ENCODE measurements at places on chromosomes 7 and 10.

DNA sequence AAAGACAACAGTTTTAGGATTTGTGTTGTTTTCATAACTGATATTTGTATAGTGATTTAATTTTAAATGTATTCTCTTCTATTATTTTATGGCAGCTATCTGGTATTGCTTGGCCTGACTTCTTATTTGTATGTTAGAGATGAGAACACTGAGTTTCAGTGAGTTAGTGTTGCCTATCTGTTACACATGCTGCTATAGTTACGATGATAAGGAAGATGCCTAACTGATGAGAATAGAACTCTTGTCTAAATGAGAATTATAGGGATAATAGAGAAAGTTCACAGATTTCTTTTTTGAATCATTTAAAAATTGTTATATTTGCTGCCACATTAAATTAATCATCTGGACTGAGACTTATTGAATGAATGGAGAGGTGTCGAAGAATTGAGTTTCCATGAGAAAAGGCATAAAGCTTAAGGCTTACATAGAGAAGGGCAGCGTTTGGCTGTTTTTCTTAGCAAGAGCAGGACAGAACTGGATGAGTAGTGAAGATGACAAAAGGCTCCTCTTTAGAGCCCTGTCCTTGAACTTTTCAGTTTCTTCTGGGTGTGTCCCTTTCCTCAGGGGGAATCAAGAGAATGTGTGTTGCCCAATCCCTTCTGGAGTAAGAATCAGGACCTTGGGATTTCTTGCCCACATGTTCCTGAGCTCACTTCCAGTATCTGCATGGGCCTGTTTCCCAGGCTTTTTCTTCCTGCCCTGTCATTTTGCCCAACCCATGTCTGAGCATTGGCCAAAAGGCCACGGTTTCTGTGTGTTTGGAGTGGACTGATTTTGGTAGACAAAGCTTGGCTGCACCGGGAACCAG is 195.6 kb upstream of the CSTF2T start:
- DNase-seq, result no peak

DNA sequence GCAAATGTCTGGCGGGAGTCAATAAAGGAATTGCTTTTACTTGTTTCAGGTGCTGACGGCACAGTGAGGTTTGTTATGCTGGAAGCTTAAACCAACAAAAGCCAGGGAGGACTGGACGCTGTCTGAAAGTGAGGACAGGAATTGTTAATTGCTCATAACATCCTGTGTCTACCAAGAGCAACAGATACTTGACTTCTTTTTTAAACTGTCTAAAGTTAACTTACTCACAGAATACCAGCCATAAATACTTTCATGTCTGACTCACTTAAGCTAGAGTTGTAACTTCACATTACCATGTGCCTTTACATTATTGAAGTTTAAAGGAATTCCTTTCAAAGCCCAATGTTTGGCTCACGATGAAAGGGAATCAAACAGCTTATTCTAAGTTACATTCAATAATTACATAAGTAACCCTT is 252.7 kb upstream of the SHH start:
- DNase-seq, result no peak

DNA sequence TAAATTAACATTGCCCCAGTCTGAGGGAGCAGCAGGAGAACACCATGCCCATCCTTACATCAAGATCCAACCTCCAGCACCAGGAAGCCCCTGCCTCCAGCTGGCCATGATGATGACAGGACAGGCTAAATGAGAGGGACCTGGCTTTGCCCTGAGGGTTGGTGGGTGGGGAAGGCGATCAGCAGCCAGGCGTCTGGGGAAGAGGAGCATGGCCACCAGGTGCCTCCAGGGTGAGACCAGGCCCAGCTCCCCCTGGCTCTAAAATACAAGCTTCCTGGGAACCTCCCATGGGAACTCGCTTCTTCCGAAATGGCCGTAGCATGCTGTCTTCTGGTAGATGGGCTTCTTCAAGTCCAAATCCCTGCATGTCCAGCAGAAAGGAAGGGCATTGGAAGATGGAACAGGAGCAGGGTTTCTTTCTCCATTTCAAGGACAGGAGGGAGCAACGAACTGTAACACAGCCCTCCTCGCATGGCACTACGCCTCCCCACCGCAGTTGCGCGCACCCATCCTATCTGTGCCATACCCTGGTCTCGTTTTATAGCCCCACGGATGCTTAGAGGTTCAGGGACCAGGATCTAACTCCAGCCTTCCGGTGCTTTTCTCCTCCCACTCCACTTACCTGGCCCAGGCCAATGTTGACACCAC is 15.8 kb downstream of the MAT1A start:
- DNase-seq, result no peak

GRCh38 chr10:62015994-62016393 is 114.5 kb downstream of the ARID5B start:
- no peak for DNase-seq

DNA sequence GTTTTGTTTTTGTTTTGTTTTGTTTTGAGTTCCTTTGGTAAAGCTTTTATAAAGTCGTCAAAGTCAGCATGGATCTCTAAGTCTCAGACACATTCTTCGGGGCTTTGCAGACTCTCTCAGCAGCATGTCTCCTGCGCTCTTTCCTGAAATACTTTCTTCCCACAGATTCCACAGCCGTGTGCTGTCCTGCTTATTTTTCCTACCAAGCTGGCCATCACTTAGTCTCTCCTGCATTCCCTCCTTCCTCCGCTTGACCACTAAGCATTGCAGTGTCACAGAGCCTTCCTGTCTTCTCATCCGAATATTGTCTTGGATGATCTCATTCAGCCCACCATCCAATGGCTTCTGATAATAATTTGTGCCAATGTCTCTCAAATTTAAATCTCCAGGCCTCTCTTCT is 434.3 kb upstream of the C7orf33 start:
- DNase-seq, result no peak

DNA sequence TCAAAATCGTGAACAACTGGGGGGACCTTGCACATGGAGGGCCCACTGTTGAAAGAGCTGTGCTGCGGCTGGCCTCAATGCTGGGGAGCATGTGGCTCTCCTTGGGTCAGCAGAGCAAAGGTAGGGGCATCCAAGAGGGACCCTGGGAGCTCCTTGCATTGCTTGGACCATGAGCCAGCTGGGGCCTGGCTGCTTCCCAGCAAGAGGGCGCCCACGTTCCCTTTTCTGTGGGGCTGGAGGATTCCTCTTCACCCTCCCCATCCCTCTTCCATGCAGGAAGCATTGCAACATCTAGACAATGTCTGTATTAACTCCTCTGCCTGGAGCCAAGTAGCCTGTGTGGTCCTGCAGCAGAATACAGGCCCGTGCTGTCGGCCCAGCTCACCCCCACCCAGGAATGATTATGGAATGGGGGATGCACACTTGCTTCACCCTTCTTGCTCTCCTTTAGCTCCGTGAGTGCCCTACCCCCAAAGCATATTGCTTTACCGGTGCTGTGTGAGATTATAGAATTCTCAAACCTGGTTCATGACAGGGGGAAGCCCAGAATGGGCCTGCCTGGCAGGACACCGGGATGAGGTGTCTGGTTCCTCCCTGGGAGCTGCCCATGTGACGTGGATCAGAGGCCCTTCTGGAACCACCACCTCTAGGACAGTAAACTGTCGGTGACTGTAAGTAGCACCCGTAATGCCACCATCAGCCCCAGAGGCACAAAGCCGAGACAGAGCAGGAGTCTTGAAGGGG is 61.9 kb downstream of the SYPL1 start:
- no peak for DNase-seq

DNA sequence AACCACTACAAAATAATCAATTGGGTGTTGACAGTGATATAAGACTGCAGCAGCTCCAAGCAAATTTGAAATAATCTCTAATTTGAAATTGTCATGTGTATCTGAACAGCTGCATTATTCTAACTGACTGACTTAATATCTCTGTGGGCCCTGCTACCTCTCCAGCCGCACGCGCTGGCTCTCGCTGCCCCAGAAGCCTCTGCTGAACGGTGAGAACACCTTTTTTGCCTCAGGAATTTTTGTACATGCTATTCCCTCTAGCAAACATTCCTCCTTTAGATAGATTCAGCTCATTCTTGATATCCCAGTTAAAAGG is 155.9 kb upstream of the MDFIC start:
- no peak for DNase-seq

DNA sequence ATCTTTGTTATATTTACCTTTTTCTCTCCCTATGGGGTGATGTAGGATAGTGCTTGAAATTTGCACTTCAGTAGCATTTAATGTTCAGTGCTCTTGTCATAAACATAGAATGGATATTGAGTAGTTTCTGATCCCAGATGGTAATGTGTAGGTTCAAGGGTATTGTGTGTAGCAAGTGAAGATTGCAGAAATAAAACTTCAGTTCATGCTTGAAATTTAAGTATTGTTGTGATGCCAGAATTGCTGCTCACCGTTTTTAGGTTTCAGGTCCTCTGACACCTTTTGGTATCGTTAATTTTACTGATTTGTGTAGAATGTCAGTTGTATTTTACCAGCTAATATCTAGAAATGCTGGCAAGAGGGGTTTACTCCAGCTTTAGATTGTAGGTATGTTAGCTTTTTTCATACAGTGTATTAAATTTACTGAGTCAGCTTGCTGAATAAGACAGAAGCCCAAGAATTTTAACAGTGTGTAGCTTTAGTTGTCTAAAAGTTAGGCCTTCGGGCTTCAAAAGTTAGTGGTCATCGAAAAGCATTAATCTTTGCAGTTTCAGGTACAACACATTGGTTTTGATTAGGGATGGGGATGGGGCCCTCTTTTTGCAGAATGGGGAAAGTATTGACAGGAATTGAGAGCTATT is 1.9 kb downstream of the PTEN start:
- no peak for DNase-seq

DNA sequence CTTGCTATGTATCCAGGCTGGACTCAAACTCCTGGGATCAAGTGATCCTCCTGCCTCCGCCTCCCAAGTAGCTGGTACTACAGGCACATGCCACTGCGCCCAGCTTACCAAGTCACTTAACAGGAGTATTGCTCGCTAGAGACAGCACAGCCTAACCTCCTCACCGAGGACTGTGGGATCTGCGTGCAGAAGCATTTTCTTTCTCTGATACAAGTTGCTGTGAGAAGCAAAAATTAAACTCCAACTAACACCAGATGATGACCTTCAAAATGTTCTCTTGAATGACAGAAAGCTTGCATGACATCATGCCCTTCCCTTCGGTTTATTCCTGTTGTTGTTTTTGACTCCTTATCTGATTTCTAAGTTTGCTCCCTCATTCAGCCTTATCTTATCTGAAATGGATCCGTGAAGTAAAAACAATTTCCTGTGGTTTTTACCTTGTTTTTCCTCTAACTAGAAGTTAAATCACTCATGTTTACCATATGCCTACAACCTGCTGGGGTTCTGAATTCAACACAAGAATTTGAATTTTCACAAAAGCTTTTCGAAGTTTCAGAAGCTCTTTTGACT is 94.4 kb upstream of the KIF5B start:
- DNase-seq, result no peak

DNA sequence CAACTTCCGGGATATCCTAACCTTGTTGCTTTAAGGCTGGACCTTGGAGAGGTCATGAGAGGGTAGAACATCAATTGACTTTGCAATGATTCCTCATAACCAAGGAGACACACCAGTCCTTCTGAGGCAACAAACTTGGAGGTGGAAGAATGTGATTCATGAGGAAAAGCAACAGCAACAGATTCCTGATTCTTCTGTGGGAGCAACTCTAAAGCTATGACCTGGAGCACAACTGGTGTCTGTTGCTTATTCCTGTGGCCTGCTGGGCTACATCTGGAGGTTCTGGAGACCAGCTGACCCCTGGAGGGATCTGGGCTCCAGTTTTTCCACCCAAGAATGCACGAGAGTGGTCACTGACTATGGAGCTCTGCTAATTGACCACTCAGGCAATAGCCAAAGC is 116.6 kb downstream of the CREB5 start:
- no peak for DNase-seq

- no peak for DNase-seq
These were observed 139.5 kb downstream of the ACTR3B start for GRCh38 chr7:152899004-152899403.

DNA sequence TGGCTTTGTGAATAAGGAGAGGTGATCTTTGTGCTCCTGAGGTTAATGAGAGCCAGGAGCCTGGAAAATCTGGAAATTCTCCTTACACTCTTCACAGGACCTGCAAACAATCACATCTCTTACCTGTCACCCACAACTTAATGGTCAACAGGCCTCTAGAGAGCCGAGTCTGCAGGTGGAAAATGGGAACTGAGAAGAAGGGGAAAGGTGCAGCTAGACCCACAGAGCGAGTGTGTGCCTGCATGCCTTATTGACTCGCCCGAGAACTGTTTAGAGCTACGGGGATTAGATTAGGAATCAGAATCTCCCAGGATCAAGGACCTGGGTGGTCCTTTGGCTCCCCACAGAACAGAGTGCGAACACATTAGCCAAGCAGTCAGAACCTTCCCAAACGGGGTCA is 329.6 kb downstream of the PTEN start:
- DNase-seq, result no peak

GRCh38 chr10:114100848-114101741 is 57.4 kb downstream of the ADRB1 start:
- no peak for DNase-seq

DNA sequence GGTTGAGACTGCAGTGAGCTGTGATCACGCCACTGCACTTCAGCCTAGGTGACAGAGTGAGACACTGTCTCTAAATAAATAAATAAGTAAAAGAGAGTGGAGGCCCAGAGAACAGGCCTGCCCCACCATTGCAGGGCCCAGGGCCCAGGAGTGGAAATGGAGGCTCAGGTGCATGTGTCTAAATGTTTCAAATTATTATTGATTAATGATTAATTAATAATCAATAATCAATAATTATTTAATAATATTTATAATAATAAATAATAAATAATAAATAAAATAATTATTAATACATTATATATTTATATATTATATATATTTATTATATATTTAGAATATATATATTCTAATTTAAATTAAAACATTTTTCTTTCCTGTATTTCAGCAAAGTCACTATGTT is 53.7 kb upstream of the ZRANB1 start:
- DNase-seq, result no peak

DNA sequence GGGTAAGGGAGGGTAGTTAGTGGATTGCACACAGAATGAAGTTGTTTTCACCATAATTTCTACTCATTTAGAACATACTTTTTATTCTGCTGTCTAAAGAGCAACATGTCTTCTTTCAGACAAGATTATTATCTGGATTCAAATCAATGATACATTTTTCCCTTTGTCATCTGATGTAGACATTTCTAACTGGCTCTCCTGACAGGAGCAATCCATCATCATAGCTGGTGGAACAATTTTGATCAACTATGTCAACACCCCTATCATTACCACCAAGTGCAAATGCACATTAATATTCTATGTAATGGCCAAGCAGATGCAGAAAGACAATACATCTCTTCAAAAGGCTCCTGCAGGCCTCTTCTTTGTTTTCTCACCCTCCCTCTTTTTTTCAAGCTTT is 672.9 kb upstream of the LRRTM3 start:
- DNase-seq, result no peak

- DNase-seq, result no peak
These were observed 1.8 kb upstream of the GAD2 start for GRCh38 chr10:26214551-26215395.

- peak; percentile 88 for DNase-seq
These were observed 14.8 kb upstream of the WNT16 start for GRCh38 chr7:121313793-121314676.

Data from HCT116 (cell line).